NCI-H187 (cell line): ENCODE measurements at places on chromosomes 4 and X.

DNA sequence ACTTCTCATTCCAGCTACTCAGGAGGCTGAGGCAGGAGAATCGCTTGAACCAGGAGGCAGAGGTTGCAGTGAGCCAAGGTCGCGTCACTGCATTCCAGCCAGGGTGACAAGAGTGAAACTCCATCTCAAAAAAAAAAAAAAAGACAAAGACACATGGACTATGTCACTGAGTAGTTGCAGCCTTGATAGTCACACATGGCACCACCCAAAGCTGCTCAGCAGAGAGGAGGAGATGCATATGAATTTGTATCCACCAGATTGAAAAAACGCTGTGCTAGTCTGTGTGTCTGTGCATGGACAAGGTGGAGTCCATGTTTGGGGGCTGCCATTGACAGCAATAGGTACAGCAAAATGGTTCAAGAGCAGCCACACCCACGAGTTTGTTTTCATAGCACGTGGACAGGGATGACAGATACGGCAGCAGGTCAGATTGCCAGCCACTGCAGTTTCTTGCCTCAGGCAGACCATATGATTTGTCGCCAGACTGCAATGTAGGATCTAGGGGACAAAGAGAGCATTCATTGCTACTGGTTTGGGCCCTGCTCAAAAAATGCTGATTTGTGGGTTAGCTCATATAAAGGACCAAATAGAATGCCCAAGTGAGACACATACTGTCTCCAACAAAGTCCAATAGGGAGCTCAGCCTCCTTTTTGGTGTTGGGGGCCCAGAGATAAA lies 89.9 kb downstream of the CEP135 start:
- no peak for DNase-seq

- DNase-seq = no peak
These were observed 38.9 kb upstream of the CBR4 start for GRCh38 chr4:169048868-169049414.

- no peak for DNase-seq
These were observed 288.4 kb downstream of the KLHL4 start for GRCh38 chrX:87805829-87806490.

- DNase-seq = no peak
These were observed 25.5 kb downstream of the BBS12 start for GRCh38 chr4:122758033-122758432.

GRCh38 chr4:27248829-27249228 lies 388.2 kb downstream of the STIM2 start:
- no peak for DNase-seq

GRCh38 chr4:2046031-2046961 lies 12.8 kb upstream of the NAT8L start:
- no peak for DNase-seq

GRCh38 chr4:61571761-61572559 lies 371.8 kb downstream of the ADGRL3 start:
- no peak for DNase-seq

DNA sequence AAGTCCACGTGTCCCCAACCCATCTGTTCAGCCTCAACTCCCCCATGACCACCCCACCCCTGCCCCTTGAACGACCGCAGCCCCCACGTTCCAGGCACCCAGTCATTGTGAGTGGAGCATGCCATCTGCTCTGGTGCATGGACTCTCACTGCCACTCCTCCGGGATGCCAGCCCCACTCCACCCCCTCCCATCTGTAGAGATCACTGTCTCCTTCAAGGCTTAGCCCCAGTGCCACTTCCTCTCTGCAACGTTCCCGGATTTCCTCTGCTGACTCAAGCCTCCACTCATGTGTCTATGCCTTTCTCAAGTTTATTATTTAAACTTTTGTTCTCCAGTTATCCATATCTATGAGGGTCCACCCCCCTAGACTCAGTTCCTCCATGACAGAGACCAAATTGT lies 54.0 kb downstream of the MAML3 start:
- no peak for DNase-seq

DNA sequence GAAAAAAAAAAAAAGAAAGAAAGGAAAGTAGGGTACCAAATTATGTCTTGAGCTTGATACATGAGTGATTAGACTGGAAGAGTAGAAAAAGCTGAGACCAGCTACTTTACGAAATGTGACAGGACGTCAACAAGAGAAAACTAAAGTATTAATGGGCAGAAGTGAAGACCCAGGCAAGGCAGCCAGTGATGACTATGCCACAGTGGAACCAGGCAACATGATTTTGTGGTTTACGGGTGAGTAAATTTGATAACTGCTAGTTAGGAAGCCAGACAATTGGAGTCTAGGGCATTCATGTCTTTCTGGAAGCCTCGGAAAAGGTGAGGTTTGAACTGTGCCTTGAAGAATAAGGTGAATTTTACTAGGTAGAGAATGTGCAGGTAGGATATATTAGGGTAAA lies 326.4 kb downstream of the TENM3 start:
- DNase-seq = no peak

- no peak for DNase-seq
These were observed 22.4 kb downstream of the NEXMIF start for GRCh38 chrX:74902806-74903205.

- no peak for DNase-seq
These were observed 15.8 kb downstream of the BCAP31 start for GRCh38 chrX:153708415-153708814.

GRCh38 chr4:186755550-186756519 lies 32.2 kb upstream of the FAT1 start:
- no peak for DNase-seq

DNA sequence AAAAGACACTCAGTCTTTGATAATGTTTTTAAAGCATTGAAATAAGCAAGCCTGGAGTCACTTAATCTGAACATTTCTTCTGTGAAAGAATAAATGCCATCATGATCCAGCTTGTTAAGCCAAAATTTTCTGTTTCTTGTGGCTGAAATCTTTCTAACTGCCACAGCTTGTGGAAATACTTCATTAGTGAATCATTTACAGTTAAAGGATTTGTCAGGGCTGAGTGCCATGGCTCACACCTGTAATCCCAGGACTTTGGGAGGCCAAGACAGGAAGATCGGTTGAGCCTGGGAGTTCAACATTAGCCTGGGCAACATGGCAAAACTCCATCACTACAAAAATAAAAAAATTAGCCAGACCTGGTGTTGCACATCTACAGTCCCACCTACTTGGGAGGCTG lies 93.3 kb upstream of the PDE5A start:
- no peak for DNase-seq

- DNase-seq = peak; percentile 91
These were observed at the start of gene PGM2 for GRCh38 chr4:37826295-37827029. Gene PGM2, plus strand, starts transcription at chr4:37826686. Its CDS starts 47 bp downstream, at chr4:37826733.

- DNase-seq = no peak
These were observed 116.2 kb upstream of the LNX1 start for GRCh38 chr4:53707491-53707890.

DNA sequence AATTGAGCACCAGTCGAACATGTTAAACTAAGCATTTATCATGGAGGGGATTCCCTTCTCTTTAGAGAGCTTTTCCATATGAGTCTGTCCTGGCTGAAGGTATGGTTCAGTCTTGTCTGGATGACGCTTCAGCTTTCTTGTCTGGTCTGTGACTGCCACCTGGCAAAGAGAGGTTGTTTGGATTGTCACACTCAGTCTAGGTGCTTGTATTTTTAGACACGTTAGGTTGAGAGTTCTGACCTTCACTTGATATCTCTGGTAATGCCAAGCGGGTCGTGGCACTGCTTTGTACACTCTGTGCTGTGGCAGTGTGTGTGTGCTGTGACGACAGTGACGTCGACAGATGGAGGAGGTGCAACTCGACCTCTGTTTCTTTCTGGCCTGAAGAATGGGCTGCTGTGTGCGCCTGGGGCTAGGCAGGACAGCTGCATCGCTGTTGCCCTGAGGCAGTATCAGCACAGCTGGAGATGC lies 12.6 kb downstream of the NOCT start:
- DNase-seq = no peak

- DNase-seq = no peak
These were observed 27.4 kb downstream of the ADH5 start for GRCh38 chr4:99061048-99061700.

- no peak for DNase-seq
These were observed 125.7 kb downstream of the EIF4E start for GRCh38 chr4:98803251-98803650.

DNA sequence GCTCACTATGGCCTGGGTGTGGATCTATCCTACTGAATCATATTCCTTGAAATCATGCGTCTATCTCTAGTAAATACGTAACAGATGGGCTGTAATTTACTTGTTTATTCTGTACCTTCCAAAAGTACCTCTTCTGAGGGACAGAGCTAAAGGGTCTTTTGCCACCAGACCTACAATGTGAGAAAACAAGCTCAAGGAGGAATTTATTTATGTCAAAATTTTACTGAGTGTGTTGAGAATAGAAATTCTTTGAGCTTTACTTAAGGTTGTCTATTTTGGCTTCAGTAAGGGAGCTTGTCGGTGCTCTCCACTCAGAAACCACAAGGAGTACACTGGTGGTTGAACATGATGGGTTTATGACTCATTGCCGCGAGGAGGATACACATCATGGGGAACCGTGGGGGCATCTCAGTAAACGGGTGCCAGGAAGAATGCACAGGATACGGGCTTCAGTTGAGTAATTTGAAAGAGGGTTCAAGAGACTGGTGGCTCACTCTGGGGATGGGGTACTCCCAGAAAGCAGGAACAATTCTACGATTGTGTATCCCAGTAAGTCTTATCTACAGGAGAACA lies 3.0 kb downstream of the ANK2 start:
- DNase-seq = peak; percentile 2
